ENCODE measurements at places on chromosomes 5 and 9. TPM values are rescaled to one million over a fixed set of nuclear protein-coding genes. Genes with fewer than 3 reads are reported as not detected.

- no peak overlapping the region for H3K4me3 ChIP-seq
- no peaks in the 10 kb centered on the region for H3K4me1 ChIP-seq
- no peaks in the 10 kb centered on the region for H3K27me3 ChIP-seq
- no peak overlapping the region for H3K27ac ChIP-seq
These were observed 32.5 kb upstream of the MIER3 start for GRCh38 chr5:56984445-56984844.

- H3K4me3 ChIP-seq = no peak overlapping the region
- H3K36me3 ChIP-seq = no peaks in the 10 kb centered on the region
- H3K4me1 ChIP-seq = no peaks in the 10 kb centered on the region
- H3K27me3 ChIP-seq = no peaks in the 10 kb centered on the region
- DNase-seq = no peak
These were observed 68.4 kb upstream of the NR3C1 start for GRCh38 chr5:143471666-143472464.

DNA sequence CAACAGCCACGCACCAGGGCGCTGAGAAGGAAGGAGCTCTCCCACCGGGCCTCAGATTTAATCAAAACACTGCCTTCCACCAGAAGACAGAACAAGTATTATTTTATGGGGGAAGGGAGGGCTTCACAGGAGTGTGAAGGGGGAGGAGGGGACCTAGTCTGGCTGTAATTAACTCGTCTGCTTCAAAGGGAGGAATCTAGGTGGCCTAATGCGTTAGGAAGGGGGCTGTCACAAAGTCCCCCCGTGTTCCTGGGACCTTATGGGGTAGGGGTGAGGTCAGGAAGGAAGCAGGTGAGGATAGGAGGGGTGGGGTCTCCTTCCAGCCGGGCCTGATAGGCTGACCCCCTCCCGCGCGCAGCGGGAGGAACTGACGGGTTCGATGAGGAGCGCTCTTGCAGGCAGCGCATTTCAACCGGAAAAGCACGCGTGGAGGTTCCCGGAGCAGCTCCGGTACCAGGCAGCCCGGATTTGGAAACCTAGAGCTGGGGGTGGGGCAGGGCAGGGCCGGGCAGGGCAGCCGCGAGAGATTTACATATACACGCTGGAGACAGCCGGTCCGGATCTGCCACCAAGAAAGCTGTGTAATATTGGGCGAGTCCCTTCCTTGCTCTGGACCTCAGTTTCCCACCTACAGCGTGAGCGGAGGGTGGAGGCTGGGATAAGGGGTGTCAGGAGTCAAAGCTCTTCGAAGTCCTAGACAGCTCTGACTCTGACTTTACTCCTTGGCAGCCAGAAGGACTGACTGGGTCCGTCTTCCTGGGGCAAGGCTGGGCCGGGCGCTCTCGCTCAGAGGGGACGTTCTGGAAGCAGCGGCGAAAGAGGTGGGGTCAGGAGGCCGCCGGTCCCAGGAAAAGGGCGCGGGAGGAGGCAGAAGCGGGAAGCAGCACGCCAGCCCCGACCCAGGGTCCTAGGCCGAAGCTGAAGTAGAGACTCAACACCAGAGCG, 1.8 kb downstream of the SHB start:
- H3K36me3 ChIP-seq = peaks cover 25% of the 10 kb centered on the region
- DNase-seq = peak; percentile 78
- peak overlapping the region; percentile 85 for H3K4me3 ChIP-seq
- H3K27me3 ChIP-seq = no peaks in the 10 kb centered on the region

DNA sequence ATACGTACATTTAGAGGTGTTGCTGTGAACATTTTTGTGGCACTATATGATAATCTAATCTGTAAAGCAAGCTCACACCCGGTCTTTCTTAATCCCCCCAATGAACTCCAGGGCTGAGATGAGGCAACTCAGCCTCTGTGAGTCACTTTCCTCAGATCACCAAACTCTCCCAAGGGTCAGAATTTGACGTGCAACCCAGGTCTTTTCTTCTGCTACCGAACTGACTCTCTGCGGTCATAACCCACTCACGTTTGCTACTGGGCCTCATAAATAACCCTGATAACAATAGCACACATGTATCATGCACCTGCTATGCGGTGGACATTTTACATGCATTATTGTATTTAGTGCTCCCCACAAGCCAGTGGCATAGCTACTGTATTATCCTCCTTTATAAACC, 153.1 kb downstream of the DROSHA start:
- no peaks in the 10 kb centered on the region for H3K36me3 ChIP-seq
- H3K4me3 ChIP-seq = no peak overlapping the region
- H3K4me1 ChIP-seq = peaks cover 5% of the 10 kb centered on the region
- H3K27ac ChIP-seq = no peak overlapping the region
- H3K27me3 ChIP-seq = no peaks in the 10 kb centered on the region

The ZNF608 gene
- 129 TPM for total RNA-seq

- H3K27me3 ChIP-seq = no peaks in the 10 kb centered on the region
- H3K4me3 ChIP-seq = peak overlapping the region; percentile 92
- no peaks in the 10 kb centered on the region for H3K36me3 ChIP-seq
- H3K27ac ChIP-seq = no peak overlapping the region
- peaks cover 10% of the 10 kb centered on the region for H3K4me1 ChIP-seq
These were observed 1.7 kb downstream of the RAB14 start for GRCh38 chr9:121199921-121200320.

DNA sequence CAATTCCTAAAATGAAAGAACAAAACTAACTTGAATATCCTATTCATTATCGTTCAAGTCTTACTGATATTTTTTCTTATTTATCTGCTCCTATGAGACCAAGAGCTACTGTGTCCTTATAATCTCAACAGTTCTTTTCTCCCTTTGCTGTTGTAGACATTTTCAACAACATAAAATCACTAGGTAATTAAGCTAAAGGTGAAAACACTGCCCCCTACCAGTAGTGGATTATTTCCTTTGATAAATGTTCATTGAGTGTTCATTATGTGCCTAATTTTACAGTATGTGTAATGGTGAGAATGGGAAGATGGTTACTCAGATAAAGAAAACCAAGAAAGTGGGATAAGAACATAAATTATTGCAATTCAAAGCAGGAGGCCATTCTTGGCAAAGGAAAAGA, 41.4 kb upstream of the PAPPA start:
- H3K4me3 ChIP-seq = no peak overlapping the region
- no peak for DNase-seq
- no peaks in the 10 kb centered on the region for H3K27me3 ChIP-seq
- peaks cover 3% of the 10 kb centered on the region for H3K4me1 ChIP-seq
- H3K36me3 ChIP-seq = no peaks in the 10 kb centered on the region
- no peak overlapping the region for H3K27ac ChIP-seq

- H3K4me1 ChIP-seq = no peaks in the 10 kb centered on the region
- H3K36me3 ChIP-seq = no peaks in the 10 kb centered on the region
- no peak overlapping the region for H3K27ac ChIP-seq
These were observed 51.5 kb upstream of the SH3PXD2B start for GRCh38 chr5:172505845-172506244.

DNA sequence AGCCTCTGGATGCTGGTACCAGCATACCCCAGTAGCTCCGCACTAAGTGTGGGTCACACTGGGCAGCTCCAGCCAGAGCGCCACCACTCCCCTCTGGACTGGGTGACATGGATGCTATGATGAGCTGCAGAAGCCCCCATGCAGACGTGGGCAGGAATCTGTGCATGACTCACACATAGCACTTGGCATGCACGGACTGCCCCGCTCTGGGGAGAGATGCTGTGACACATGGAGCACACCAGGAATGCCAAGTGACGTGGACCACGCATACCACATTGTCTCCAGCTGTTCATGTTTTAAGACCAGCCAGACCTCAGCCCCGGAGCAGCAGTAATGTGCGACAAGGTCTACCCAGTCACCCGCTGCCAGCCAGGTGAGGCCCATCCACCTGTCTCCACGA, 64.1 kb downstream of the SEMA4D start:
- peak; percentile 46 for DNase-seq
- H3K36me3 ChIP-seq = no peaks in the 10 kb centered on the region
- H3K4me3 ChIP-seq = no peak overlapping the region

GRCh38 chr5:9009931-9010651, 535.8 kb downstream of the SEMA5A start:
- no peak overlapping the region for H3K4me3 ChIP-seq
- peaks cover 7% of the 10 kb centered on the region for H3K4me1 ChIP-seq
- H3K27ac ChIP-seq = no peak overlapping the region
- no peaks in the 10 kb centered on the region for H3K27me3 ChIP-seq
- no peak for DNase-seq

GRCh38 chr9:135500525-135501260, at the start of gene MRPS2:
TSS of gene MRPS2 (plus strand) at chr9:135500682. CDS start at chr9:135500711, 29 bp downstream.
- peaks cover 7% of the 10 kb centered on the region for H3K4me1 ChIP-seq
- peak within 1 kb of the TSS; percentile 32 for H3K27ac ChIP-seq
- H3K27me3 ChIP-seq = no peaks in the 10 kb centered on the region
- H3K4me3 ChIP-seq = peak within 1 kb of the TSS; percentile 84
- DNase-seq = peak; percentile 97

DNA sequence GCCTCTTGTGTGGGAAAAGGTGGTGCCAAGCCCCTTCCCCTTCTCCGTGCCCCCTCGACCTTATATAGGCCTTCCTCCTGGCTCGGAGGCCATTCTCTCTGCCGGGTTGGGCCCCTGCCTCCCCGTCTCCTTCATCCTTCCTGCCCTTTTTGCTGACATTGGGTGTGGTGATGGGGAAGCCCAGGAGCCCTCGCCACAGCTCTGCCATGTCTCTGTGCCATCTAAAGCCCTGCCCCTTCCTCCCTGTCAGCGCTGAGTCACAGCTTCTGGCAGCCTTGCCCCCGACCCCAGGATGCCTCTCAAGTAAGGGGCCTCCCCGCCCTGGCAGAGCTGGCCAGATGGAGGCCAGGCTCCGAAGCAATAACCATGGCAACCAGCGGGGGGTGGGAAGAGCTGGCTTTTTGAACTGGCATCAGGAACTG, 30.4 kb downstream of the JADE2 start:
- H3K27ac ChIP-seq = no peak overlapping the region
- H3K27me3 ChIP-seq = no peaks in the 10 kb centered on the region
- no peaks in the 10 kb centered on the region for H3K4me1 ChIP-seq
- no peak overlapping the region for H3K4me3 ChIP-seq
- peak; percentile 80 for DNase-seq

The PCDHGC5 gene
- 0.71 TPM for total RNA-seq

The IRX1 gene
- total RNA-seq = 7.6 TPM

- no peaks in the 10 kb centered on the region for H3K27me3 ChIP-seq
- H3K4me3 ChIP-seq = no peak overlapping the region
- H3K27ac ChIP-seq = no peak overlapping the region
- no peaks in the 10 kb centered on the region for H3K4me1 ChIP-seq
- H3K36me3 ChIP-seq = no peaks in the 10 kb centered on the region
These were observed 153.7 kb upstream of the GRAMD2B start for GRCh38 chr5:126269511-126269910.

DNA sequence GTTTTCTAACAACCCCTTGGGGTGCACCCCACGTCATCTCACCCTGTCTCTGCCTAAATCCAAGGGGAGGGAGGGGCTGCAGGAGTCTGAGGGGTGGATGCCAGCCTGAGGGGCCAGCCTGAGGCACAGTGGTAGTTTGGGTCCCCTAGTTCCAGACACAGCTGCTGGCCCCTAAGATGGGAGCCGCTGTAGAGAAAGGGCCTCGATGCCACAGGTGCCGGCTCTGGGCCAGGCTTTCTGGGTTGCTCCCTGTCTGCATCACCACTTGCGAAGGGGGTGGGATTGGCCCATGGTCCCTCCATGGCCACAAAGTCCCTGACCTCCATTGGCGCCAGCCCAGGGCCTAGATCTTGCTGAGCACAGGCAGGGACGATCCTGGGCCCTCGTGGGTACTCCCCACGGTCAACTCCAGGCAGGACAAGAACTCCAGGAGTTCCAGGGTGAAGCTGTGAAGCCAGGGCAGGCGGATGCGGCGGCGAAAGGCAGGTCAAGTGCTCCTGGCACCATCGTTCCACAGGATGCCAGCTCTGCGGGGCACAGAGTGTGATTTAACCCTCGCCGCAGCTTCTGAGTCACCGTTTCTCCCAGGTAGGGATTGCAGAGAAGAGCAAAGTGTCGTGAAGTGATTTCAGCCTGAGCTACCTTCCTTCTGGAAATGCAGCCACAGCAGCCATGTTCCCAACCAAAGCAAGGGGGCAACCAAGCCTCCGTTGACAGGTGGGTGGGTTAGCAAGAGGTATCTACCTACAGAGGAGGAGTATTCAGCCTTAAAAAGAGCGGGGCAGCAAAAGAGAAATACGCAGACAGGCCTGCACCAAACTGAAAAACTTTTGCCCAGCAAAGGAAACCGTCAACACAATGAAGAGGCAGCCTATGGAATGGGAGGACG, 41.6 kb upstream of the EXOC3 start:
- no peaks in the 10 kb centered on the region for H3K36me3 ChIP-seq
- peaks cover 17% of the 10 kb centered on the region for H3K27me3 ChIP-seq
- H3K4me3 ChIP-seq = no peak overlapping the region
- no peak overlapping the region for H3K27ac ChIP-seq
- DNase-seq = peak; percentile 36

The CFAP90 gene
- 0.88 TPM for total RNA-seq

The INSL4 gene
- total RNA-seq = not detected

- peaks cover 68% of the 10 kb centered on the region for H3K27me3 ChIP-seq
- H3K27ac ChIP-seq = no peak overlapping the region
- H3K4me3 ChIP-seq = peak overlapping the region; percentile 62
- H3K36me3 ChIP-seq = no peaks in the 10 kb centered on the region
- no peaks in the 10 kb centered on the region for H3K4me1 ChIP-seq
These were observed 623 bp downstream of the FLT4 start for GRCh38 chr5:180648658-180649296.
